ENCODE measurements at places on chromosomes 3 and 15. TPM values are rescaled to one million over a fixed set of nuclear protein-coding genes. Genes with fewer than 3 reads are reported as not detected.
A peak's percentile ranks its signal among the peaks of the same experiment; 100 is the strongest.

The GRIP2 gene
- not detected for total RNA-seq

DNA sequence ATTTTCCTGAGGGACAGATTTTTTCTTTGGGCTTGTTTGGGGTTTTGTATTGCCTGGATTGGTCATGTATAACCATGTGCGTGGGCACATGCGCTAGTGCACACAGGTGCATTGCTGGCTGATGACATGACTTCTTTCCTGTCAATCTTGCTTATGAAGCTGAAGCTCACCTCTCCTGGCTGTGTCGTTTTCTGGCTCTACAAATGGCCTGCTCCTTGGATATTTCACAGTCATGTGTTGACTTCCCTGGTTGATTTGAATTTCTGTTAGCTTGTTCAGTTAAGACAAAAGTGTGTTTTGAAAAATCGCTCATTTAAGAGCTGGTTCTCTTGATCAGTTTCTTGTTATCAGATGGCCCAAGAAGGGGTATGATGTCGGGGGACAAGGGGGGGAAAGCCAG lies 11.5 kb downstream of the PTPRG start:
- H3K4me3 ChIP-seq, result no peak overlapping the region
- no peaks in the 10 kb centered on the region for H3K36me3 ChIP-seq
- peaks cover 32% of the 10 kb centered on the region for H3K27me3 ChIP-seq
- H3K27ac ChIP-seq, result no peak overlapping the region

The ADAMTS7 gene
- total RNA-seq, result 1.3 TPM

The TM6SF1 gene
- 4.0 TPM for total RNA-seq

The NOX5 gene
- not detected for total RNA-seq

GRCh38 chr3:24494618-24495325 lies at the start of gene THRB:
THRB (minus strand) TSS chr3:24494850.
- no peak for DNase-seq
- H3K4me1 ChIP-seq, result no peaks in the 10 kb centered on the region
- peaks cover 2% of the 10 kb centered on the region for H3K36me3 ChIP-seq
- no peak within 1 kb of the TSS for H3K27ac ChIP-seq
- H3K4me3 ChIP-seq, result no peak within 1 kb of the TSS

The ACOX2 gene
- not detected for total RNA-seq

The TMEM42 gene
- 13.0 TPM for total RNA-seq

The XYLB gene
- 11.6 TPM for total RNA-seq

GRCh38 chr3:195068084-195069080 lies 202.6 kb downstream of the XXYLT1 start:
- DNase-seq, result no peak
- no peak overlapping the region for H3K27ac ChIP-seq
- no peaks in the 10 kb centered on the region for H3K27me3 ChIP-seq
- H3K4me1 ChIP-seq, result no peaks in the 10 kb centered on the region
- no peak overlapping the region for H3K4me3 ChIP-seq
- no peaks in the 10 kb centered on the region for H3K36me3 ChIP-seq

The TMIE gene
- total RNA-seq, result not detected

The SLC2A2 gene
- total RNA-seq, result not detected

The GAP43 gene
- total RNA-seq, result not detected

DNA sequence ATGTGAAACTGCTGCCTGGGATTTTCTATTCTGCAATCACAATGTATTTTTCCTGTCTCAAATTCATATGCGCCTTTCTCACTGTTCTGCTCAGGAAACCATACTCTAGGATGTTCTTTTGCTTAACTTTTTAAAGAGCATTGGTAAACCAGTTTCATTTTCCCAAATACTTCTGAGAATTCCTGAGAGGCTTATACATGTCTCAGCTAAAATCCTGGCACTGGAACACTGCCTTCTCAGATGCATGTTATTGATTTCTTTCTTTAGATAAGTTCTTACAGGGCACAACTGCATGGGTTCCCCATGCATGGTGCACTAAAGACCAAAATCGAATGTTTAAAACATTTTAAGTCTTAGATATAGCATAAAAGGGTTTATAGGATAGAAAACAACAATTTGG lies 178.3 kb upstream of the PLSCR5 start:
- H3K36me3 ChIP-seq, result no peaks in the 10 kb centered on the region
- DNase-seq, result no peak
- H3K27ac ChIP-seq, result no peak overlapping the region
- no peak overlapping the region for H3K4me3 ChIP-seq

- no peaks in the 10 kb centered on the region for H3K36me3 ChIP-seq
- peaks cover 23% of the 10 kb centered on the region for H3K4me1 ChIP-seq
- H3K27ac ChIP-seq, result peak overlapping the region; percentile 49
These were observed 7.3 kb downstream of the ZBTB38 start for GRCh38 chr3:141375381-141376301.

GRCh38 chr3:8500989-8501370 lies 643 bp upstream of the LMCD1 start:
- peak overlapping the region; percentile 78 for H3K4me3 ChIP-seq
- peaks cover 5% of the 10 kb centered on the region for H3K4me1 ChIP-seq
- no peaks in the 10 kb centered on the region for H3K36me3 ChIP-seq

DNA sequence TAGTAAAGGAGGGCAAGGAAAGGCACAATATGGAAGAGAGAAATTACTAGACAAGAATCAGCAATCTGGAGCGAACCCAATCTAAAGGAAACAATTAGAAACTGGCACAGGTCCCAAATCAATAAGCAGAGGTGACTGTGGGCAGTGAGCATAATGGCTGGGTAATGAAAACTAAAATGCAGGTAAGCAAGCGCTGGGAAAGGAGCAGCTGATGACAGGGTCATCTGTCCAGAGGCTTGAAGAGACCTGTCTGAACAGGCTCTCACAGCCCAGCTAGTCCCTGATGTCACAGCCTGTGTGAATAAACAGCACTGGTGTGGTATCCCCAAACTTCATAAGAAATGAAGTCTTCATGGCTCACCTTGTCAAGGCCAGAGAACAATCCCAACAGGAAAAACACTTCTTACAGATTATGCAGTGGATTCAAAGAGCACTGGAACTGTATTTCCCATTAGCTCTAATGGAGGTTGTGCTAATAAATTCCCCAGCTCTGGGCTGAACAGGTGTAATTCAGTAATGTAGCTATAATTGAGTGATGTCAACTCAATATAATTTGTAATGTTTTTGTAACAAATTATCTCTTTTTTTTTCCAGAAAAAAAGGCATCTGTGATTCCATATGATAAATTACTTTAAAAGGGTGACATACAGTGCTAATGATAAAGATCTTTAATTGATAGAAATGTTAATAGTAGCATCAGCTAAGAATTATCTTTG lies 197.3 kb downstream of the FHIT start:
- no peak overlapping the region for H3K4me3 ChIP-seq
- DNase-seq, result no peak
- H3K27ac ChIP-seq, result no peak overlapping the region

DNA sequence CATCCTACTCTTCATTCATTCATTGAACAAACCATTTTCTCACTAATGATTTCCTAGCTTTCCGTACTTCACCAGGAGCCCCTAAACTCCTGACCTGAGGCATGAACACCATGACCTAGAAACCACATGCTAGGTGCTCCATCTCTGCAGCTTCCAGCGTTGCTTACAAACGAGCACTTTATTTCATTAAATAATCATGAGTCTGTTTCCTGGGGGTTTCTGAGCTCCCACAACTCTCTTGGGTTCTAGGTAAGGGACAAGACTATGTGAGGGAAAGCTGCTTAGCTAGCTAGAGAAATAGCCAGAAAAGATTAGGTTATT lies 1.3 kb downstream of the MAP2K1 start:
- DNase-seq, result no peak
- H3K4me3 ChIP-seq, result peak overlapping the region; percentile 98
- H3K36me3 ChIP-seq, result peaks cover 29% of the 10 kb centered on the region
- H3K27me3 ChIP-seq, result no peaks in the 10 kb centered on the region

DNA sequence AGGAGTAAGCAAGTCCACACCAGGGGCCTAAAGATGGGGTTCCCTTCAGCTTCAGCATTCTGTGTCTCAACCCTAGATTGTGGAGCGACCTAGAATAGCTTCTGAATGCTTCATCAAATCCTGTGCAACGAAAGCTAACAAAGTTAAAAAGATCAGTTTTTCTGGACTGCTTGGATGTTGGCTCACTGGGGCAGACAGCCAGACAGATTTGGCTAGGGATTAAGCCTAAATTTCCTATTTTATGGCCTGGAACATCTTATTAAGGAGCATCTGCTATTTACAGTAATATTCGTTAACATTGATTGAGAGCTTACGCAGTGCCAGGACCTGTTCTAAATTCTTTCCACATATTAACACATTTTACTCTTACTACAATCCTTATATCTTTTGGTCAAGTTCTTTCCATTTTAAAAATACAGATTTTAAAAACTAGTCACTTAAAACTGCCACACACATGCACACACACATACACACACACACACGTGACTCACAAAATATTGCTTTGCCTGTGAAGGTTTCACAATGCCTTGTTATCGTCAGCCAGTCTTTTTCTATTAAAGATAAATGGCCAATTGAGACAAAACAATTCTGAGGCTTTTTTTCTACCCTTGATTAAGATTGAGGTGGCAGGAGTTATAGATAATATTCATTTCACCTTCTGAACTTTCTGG lies 173.3 kb upstream of the SNTN start:
- no peaks in the 10 kb centered on the region for H3K36me3 ChIP-seq
- no peak for DNase-seq
- no peak overlapping the region for H3K27ac ChIP-seq
- H3K4me1 ChIP-seq, result no peaks in the 10 kb centered on the region
- H3K27me3 ChIP-seq, result no peaks in the 10 kb centered on the region

DNA sequence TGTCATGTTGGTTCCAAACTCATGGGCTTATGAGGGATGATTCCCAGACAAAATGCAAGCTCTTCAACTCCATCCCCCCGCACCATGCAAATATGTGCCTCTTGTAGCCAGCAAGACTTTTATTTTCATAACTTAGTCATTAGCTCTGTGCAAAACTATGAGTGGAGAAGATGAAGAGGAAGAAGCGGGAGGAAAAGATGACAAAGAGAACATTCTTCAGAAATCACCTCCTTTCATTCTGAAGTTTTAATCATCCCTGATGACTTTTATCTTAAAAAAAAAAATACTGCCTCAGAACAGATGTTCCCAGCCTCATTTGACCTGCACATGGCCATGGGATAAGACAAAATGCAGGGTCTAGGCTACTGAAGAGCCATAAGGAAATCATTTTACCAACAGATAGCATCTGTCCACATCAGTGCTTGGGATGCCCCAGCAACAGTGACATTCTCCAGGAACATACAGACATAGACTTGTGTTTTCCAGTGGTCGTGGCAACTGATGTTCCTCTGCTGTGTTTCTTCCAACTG lies 145.5 kb downstream of the WNT5A start:
- H3K4me3 ChIP-seq, result no peak overlapping the region
- no peak overlapping the region for H3K27ac ChIP-seq
- no peaks in the 10 kb centered on the region for H3K36me3 ChIP-seq
- DNase-seq, result no peak

The TERC gene
- total RNA-seq, result not detected

DNA sequence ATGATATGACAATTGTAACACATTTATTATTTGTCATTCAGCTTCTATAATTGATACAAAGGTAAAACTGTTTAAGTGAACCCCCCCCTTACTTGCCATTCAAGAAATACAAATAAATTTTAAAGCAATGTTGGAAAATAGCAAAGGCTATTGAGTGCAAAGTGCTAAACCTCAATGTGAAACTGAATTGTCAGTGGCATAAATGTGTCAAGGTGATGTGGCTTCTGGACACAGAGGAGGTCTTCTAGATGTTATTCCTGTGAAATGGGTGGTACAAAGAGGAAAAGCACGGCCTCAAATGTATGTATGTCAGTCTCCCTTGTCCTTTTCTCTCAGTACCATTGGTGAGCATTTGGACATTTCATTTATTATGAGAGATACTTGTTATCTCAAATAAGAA lies 149.4 kb downstream of the MCTP2 start:
- no peak overlapping the region for H3K27ac ChIP-seq
- no peaks in the 10 kb centered on the region for H3K4me1 ChIP-seq
- H3K27me3 ChIP-seq, result no peaks in the 10 kb centered on the region
- H3K36me3 ChIP-seq, result peaks cover 40% of the 10 kb centered on the region
- DNase-seq, result no peak

The HDDC3 gene
- 39.9 TPM for total RNA-seq

GRCh38 chr3:30518181-30518864 lies 88.1 kb upstream of the TGFBR2 start:
- peaks cover 10% of the 10 kb centered on the region for H3K4me1 ChIP-seq
- DNase-seq, result no peak
- H3K27ac ChIP-seq, result no peak overlapping the region
- H3K36me3 ChIP-seq, result peaks cover 1% of the 10 kb centered on the region

DNA sequence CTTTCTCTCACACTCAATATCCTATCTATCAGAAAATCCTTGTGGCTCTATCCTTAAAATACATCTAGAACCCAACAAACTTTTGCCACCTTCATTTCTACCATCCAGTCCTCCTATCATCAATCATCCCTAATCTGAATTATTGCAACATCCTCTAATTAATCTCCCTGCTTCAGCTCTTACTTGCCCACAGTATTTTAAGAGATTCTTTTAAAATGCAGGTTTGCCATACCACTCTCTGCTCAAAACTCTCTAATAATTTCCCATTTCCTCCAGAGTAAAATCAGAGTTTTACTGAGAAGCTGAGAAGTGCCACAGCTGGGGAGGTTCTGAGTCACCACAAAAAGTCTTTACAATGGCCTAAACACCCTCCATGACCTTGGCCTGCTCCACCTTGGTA lies 234.3 kb upstream of the ZPLD1 start:
- H3K36me3 ChIP-seq, result no peaks in the 10 kb centered on the region
- H3K27ac ChIP-seq, result no peak overlapping the region
- no peak overlapping the region for H3K4me3 ChIP-seq

GRCh38 chr15:22887157-22887951 lies 48.9 kb downstream of the NIPA2 start:
- no peaks in the 10 kb centered on the region for H3K4me1 ChIP-seq
- H3K4me3 ChIP-seq, result no peak overlapping the region
- no peaks in the 10 kb centered on the region for H3K27me3 ChIP-seq
- no peak for DNase-seq

The TXNRD3 gene
- 1.3 TPM for total RNA-seq

DNA sequence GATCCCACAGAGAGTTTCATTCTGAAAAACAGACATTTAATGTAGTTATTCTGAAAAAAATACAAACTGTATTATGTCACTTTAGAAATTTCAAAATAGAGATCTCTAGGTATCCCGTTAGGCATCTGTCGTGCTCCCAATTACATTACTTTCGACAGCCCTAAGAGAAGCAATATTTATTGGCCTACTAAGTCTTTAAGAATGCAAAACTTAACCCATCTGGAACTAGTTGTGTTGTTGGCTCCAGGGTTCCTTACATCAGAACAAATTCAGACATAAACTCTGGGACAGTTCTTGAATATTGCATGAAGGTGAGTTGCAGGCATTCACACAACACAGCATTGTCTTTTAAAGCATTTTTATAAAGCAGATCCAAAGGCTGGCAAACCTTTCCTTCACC lies 498.4 kb downstream of the FHIT start:
- no peak overlapping the region for H3K4me3 ChIP-seq
- no peaks in the 10 kb centered on the region for H3K4me1 ChIP-seq
- no peak overlapping the region for H3K27ac ChIP-seq
- DNase-seq, result no peak

The LPCAT4 gene
- total RNA-seq, result 63.9 TPM

DNA sequence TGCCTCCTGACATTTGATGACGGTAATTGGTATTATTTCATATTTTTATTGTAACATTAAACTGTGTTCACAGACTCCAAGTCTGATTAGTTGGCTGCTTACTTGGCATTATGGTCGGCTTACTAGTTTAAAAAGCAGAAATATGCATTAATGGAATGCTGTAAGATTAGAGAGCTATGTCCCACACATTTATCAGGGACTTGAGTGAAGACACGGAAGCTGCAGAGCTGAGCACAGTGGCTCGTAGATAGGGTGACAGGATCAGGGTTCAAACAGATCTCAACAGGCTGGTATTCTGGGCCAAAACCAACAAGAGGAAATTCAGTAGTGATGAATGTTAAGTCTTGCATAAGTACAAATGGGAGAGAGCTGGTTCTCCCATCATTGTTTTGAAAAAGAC lies 113.8 kb downstream of the ADAMTSL3 start:
- no peak overlapping the region for H3K4me3 ChIP-seq
- H3K27ac ChIP-seq, result no peak overlapping the region
- no peak for DNase-seq
- H3K36me3 ChIP-seq, result no peaks in the 10 kb centered on the region
- H3K4me1 ChIP-seq, result no peaks in the 10 kb centered on the region
